Stimulated activated CD8-positive, alpha-beta memory T cell treated with anti-CD3 and anti-CD28 coated beads, Interleukin-4, amount 100 ng/mL, for 1 hour (primary cell): ENCODE measurements at places on chromosomes 2 and 18.

- DNase-seq, result no peak
Observed at GRCh38 chr2:72150861-72151356, 3.2 kb upstream of the CYP26B1 start.

- no peak for DNase-seq
Observed at GRCh38 chr2:151478011-151478410, 68.3 kb downstream of the RIF1 start.

DNA sequence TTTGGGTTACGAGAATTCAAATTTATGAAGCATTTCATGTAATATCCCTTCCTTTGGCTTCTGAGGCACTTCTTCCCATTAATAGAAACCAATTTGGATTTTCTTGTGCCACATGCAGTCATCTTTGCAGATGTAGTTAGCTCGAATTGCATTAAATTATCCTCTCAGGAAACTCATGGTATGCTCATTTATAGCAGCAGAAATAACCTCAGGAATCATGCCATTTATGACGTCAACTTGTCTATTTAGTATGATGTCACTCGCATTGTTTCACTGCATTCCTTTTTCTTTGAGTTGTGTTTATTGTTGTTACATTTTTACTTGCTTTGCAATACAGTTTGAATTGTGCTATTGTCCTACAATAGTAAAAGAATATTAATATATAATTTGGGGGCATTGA lies 163.8 kb downstream of the RBM43 start:
- no peak for DNase-seq

DNA sequence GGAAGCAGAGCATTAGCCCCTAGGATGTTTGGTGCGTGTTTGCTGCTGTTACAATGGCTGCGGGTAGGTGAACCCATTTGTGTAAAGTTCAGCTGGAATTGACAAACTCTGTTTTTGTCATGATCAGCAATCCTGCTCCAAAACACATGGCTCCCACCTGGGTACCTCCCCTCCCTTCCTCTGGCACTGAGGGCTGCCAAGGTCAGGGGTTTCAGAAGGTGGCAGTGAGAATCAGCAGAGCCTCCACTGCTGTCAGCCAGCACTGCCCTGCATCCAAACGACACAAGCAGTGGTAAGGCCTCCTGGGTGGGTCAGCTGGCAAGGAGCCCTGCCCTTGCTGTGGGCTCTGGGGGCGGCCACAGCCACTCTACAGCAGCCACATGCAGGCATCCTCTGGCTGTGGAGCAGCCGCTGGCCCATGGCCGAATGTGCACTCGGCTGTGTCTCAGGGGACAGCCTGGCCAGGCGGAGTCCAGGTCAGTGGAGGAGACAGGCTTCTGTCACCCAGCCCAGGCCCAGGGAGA lies 32.8 kb upstream of the LDLRAD4 start:
- DNase-seq, result no peak

- DNase-seq, result no peak
Observed at GRCh38 chr18:60021556-60021955, 121.8 kb downstream of the PMAIP1 start.

- no peak for DNase-seq
Observed at GRCh38 chr2:62335612-62336011, 139.7 kb downstream of the B3GNT2 start.

- DNase-seq, result no peak
Observed at GRCh38 chr2:140186313-140186712, 1406.1 kb upstream of the NXPH2 start.

- no peak for DNase-seq
Observed at GRCh38 chr2:227653419-227653818, 13.2 kb upstream of the SCYGR5 start.

GRCh38 chr2:164947281-164947680 lies 8.0 kb downstream of the SLC38A11 start:
- DNase-seq, result no peak

DNA sequence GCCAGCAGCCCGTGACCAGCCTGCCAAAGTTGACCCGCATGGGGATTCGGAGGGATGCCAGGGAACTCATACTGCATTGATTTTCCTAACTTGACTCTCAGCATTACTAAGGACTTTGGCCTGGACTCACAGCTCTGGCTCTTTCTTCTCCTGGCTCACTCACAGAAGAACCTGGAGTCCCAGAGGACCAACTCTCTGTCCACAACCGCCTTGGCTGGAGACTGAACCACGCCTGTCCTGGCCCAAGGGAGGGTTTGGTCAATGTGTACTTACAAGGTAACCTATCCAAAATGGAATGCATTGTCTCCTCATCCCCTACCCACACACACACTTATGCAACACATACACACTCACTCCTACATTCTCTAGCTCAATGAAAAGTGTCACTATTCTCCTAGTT lies 135.6 kb upstream of the KLHL29 start:
- no peak for DNase-seq

- DNase-seq, result no peak
Observed at GRCh38 chr2:12465631-12466135, 251.1 kb upstream of the TRIB2 start.

DNA sequence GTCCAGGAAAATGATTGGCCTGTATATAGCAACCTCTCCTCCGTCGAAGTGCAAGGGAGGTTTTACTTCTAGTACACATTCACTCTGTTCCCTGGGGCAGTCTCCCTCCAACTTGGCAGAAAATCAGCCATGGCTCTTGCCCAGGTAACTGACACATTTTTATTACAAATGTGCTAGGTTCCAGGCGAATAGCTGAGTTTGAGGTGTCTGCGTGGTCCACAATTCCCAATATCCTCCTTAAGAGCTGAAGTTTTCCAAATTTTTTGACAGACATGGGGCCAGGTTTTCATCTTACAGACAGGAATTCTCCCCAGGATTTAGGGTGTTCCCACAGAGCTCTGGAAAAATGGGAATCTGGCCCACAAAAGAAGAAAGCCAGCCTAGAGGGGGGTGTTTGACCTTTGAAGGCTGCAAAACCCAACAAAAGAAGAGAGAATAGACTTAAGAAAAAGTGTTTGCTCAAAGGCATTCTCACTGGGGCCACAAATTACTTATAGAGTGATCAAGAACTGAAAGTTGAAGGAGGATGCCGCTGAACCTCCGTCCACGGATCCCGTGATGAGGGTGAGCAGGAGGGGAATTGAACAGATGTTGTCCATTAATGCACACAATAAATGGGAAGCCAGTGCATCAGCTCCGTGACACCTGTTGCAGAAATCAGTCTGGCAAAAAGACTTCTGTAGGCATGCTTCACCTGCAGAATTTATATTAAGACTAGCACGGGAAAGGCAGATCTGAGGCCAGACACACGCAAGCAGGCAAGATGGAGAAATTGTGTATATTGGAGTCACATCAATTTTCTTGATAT lies 242.3 kb upstream of the COPS8 start:
- no peak for DNase-seq

GRCh38 chr2:111066062-111066593 lies 54.6 kb upstream of the BCL2L11 start:
- DNase-seq, result no peak

DNA sequence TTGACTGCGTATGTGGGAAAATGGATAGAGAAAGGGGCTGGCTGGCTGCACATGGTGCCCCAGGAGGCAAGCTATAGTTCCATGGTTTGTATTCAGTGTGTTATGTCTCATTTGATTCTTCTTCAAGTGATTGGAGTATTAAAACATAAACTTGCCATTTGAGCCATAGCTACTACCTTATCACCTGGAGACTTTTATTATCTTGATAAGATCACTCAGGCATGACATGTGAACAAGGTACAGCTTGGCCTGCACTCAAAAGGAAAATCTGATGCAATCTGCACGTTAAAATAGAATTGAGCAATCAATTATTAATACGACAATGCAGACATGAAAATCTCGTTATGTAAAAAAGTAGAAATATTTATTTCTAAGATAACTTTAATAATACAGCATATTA lies 116.9 kb downstream of the RND3 start:
- no peak for DNase-seq

GRCh38 chr2:231182513-231182899 lies 15.9 kb upstream of the ARMC9 start:
- DNase-seq, result no peak

GRCh38 chr2:144524118-144525009 lies 4.4 kb upstream of the ZEB2 start:
- no peak for DNase-seq

DNA sequence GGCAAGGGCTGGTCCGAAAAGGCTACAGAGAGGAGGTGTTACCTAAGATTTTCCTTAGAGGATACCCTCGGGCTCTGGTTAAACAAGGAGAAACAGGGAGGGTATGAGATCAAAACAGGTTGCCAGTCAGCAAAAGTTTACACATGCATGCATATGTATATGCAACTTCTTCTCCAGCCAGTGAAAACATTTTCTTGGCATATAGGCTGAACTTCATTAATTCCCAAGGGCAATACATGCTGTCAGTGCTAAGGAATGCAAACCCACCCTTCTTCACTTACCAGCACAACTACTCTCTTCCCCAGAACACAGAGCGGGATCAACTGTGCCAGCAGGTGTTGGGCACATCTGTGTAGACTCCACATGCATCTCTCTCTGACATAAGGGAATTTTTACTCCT lies 176.0 kb downstream of the GFPT1 start:
- no peak for DNase-seq

DNA sequence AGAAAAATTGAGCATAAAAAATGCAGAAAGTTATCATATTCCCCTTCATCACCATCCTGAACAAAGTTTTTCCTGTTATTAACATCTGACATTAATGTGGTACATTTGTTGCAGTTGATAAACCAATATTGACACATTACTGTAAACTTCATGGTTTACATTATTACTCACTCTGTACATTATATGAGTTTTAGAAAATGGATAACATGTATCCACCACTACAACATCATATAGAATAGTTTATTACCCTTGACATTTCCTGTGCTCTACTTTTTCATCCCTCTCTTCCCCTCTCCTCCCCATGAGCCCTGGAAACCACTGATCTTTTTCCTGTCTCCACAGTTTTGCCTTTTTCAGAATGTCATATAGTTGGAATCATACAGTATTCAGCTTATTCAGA lies 618.6 kb upstream of the TMEFF2 start:
- DNase-seq, result no peak

DNA sequence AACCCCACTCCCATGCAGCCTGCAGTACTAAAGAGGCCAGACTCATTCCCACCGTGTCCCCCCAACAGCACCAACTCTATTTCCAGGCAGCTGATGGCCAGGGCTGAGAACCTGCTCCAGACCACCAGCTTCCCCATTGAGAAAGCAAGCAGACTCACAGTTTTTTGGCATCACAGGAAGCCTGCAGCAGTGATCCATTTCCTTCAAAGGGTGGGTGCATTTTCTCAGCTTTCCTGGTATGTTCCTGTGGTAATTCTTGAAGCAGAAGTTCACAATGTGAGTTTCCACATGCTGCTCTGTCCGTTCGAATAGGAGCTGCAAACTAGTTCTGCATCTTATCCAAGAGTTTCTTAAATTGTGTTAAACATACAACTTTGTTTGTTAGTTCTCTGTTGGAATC lies 1249.6 kb upstream of the FAM98A start:
- no peak for DNase-seq

GRCh38 chr2:196263181-196263747 lies 91.9 kb upstream of the STK17B start:
- DNase-seq, result no peak

DNA sequence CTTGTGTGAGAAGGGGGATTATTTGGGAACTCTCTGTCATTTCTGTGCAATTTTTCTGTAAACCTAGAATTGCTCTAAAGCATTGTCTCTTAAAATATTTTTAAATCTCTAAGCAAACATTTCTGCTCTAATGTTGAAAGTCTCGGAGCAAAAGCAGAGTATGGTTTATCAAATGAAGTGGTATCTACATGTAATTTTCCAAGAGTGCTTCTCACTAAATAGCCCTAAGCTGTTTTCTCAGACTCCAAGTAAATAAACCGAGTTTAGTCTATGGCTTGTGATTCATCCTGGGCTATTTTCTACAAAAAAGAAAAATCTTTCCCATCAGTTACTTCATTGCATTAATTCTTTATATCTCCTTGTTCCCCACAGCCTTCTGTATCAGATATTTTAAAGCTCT lies 90.8 kb downstream of the METTL4 start:
- no peak for DNase-seq

- no peak for DNase-seq
Observed at GRCh38 chr18:36655930-36656329, 172.9 kb downstream of the TPGS2 start.

GRCh38 chr2:173075056-173075780 lies 428 bp upstream of the MAP3K20 start:
- DNase-seq, result no peak

DNA sequence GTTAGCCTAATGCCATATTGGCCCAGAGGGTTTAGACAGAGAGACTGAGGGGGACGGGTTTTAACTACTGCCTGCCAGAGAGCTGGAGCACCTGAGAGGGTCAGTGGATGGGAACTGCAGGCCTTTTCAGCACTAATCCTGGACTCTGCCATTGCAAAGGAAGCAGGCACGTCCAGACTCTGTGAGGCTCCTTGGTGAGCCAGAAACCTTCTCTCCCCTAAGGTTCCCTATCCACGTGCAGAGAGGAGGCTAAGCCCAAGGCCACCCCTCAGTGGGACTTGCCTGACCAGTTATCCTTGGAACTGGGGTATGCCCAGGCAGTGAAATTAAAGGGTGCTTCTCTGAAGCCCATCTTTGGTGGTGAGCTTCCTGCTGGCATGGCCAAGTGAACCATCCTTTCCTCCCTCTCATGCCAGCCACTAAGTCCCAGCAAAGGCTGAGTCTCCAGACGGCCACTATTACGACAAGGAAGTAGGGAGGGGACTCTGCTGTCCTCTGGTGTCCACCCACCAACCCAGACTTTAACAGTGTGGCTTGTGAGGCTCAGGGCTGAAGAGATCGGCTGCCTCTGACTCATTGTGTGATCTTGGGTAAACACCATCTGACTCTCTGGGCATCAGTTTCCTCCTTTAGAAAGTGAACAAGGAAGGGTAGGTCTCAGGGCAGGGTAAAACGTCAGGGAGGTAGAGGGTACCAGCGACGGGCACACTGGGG lies 3.9 kb upstream of the MLPH start:
- no peak for DNase-seq

- no peak for DNase-seq
Observed at GRCh38 chr2:203586696-203587095, 51.6 kb upstream of the RAPH1 start.

DNA sequence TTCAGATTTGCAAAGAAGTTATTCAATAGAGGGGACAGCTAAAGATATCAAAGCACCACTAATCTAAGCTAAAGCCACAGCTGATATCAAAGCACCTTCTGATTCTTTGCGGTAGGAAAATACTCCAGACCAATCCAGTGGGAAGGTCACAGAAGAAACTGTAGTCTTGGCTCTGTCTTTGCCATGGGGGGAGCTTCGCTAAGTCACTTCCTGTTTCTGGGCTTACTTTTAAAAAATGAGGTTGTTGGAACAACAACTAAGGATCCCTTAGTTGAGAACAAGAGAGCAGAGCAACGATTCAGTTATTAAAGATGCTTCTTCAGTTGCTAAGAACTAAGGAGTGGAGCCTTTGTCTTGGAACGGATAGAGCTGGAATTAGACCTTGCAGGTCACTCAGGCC lies 12.2 kb downstream of the LPIN1 start:
- no peak for DNase-seq
